ENCODE measurements at places on chromosomes 5 and 9. TPM values are rescaled to one million over a fixed set of nuclear protein-coding genes. Genes with fewer than 3 reads are reported as not detected.

Gene JAKMIP2
- not detected for total RNA-seq

Gene IFNA5
- total RNA-seq: not detected

Gene KLF9
- total RNA-seq: 0.81 TPM

Gene LECT2
- total RNA-seq: not detected

Gene STKLD1
- 0.71 TPM for total RNA-seq

All from A549 treated with CORT108297 at 1 μM for 4 hours (cell line).